ENCODE measurements at places on chromosomes 5 and 9.

GRCh38 chr9:121692606-121693387 is 41.4 kb downstream of the DAB2IP start:
- no peak for DNase-seq

GRCh38 chr9:94865582-94866452 is 139.3 kb downstream of the AOPEP start:
- DNase-seq, result no peak

GRCh38 chr9:133057006-133057405 is 4.8 kb upstream of the CEL start:
- no peak for DNase-seq

- no peak for DNase-seq
Measured at GRCh38 chr5:125198270-125198974, 452.0 kb upstream of the ZNF608 start.

DNA sequence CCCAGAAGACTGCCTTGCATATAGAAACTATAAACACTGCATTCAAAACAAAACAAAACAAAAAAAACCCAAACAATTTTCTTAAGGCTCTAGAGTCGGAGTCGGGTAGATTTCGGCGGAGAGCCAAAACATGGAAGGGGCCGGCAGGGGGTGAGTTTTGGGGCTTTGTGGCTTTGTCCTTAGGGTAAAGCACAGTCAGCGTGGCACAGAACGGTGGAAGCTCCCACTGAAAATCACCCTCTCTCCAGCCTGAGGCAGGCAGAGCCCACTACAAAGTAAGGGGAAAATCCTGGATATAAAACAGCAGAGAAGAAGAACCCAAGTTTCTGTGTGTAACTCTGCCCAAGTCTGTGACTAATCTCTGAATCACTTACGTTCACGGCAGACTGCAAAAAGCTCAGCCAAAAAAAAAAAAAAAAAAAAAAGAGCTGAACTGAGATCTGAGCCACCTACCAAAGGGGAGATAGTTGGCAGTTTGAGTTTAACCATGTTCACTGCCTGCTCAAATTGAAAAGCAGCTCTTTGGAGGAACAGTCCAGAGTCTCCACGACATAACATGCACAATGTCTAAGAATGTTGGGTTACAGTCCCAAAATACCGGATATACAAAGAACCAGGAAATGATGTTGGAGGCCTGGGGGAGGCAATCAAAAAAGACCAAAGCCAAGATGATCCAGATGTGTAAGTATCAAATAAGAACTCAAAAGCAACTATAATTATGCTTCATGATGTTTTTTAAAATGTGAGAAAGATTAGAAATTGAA is 26.6 kb upstream of the OR2K2 start:
- DNase-seq, result no peak

DNA sequence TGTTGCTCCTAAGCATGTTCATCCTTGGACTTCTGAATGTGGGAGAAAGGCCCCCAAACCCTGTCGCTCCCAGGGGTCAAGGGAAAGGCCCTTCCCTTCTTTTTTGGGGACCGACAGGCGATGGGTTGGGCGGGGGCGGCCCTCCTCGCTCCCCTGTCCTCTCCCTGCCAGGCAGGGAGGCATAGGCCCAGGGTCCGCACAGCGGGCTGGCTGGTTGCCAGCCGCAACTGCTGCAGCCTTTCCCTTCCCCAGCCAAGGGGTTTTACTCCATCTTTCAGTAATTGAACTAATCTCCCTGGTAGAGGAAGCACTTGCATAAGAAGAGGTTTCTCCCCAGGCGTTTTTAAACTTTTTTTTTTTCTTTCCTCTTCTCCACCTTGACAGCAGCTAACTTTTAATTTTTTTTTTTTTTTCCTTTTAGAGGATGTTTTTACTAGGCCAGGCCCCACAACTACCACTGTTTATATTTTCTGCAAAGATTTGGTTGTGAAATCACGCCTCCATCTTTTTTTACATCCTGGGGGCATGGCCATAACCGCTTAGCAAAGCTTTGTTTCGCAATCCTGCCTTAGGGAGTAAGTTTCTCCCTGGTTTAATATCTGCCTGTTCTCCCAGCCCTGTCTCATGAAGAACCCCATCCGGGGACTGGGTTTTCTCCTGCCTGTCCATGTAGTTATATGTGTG is 216.9 kb upstream of the ZNF608 start:
- DNase-seq, result peak; percentile 0

DNA sequence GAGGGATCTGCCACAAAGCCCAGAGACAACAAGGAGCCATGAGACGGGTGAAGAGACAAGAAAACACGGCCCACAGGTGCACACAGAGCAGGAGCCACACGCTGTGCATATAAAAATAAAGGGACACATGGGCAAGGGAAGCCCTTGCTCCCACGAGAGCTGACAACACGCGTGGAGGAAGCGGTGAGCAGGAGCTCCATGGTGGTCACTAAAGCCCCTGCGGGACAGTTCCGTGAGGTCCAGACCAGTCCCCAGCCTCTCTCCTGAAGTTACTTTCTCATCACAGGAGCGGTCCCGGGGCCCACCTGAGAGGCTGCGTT is 90.7 kb downstream of the CAMSAP1 start:
- no peak for DNase-seq

GRCh38 chr5:61176631-61177030 is 14.4 kb upstream of the SMIM15 start:
- DNase-seq, result no peak

GRCh38 chr5:130502702-130503101 is 598.4 kb downstream of the CHSY3 start:
- DNase-seq, result no peak

DNA sequence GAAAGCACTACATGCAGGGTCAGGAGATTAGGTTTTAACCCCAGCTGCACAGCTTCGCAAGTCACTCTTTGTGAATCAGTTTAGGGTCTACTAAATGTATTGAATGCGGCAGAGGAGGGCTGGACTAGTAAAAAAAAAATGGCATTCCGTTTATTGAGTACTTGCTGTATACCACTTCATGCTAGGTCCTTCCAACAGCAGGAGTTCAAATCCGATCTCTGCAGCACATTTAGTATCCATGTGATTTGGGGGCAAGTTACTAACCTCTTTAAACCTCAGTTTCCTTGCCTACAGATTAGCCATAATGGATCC is 204.4 kb downstream of the SNCAIP start:
- no peak for DNase-seq

GRCh38 chr5:74122979-74123590 is 497.1 kb downstream of the ARHGEF28 start:
- no peak for DNase-seq

DNA sequence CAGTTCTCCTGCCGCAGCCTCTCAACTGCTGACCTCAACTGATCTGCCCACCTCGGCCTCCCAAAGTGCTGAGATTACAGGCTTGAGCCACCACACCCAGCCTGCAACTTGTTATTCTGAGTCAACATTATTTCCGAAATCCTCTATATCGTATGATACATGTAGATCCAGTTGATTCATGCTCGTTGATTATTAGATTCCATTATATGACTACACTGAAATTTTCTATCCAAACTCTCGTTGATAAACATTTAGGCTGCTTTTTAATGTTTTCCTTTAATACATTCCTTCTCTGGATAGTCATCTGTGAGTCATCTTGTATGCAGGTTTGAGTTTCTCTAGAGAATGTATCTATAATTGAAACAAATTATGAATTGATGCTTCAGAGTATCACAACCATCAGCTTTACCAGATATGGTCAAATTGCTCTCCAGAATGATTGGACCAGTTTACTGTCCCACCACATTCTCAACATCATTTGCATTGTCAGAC is 4.1 kb downstream of the CDK7 start:
- no peak for DNase-seq

DNA sequence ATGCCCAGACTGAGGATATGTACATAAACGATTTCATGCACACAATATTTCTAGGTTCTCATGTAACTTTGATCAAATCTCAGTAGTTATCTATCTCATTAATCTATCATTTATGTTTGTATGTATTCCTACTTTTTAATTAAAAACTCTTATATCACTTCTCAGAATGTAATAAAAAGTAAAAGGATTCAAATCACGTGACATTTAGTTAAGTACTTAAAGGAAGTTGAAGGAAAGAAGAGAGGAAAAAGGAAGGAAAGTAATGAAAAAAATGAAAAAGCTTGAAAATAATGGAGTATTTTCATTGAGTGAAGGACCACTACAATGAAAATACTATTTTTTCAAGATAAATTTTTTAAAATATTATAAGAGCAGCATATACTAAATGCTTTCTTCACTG is 535.3 kb downstream of the PRDM9 start:
- DNase-seq, result no peak

GRCh38 chr9:121735793-121736770 is 84.6 kb downstream of the DAB2IP start:
- no peak for DNase-seq

DNA sequence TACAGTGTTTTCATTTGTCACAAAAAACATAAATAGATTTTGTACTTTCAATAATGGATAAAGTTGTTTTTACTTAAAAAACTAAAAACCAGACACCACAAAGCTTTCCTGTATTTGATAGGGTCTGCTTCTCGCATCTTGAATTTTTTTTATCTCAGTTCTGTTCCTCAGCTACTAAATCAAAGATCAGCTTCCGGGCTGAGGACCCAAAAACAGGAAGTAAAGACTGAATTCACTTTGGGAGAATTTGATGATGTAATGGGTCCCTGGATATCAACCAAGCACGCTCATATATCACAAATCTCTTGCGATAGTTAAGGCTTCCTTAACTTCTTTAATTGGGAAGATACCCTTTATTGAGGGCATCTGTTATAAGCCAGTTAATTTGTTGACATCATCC is 24.1 kb downstream of the ITK start:
- DNase-seq, result peak; percentile 72

Data from OCI-M1 (cell line).